ENCODE measurements at places on chromosomes 3 and 15. TPM values are rescaled to one million over a fixed set of nuclear protein-coding genes. Genes with fewer than 3 reads are reported as not detected.
A peak's percentile ranks its signal among the peaks of the same experiment; 100 is the strongest.

CCDC13 gene
- not detected for total RNA-seq

OR5H15 gene
- not detected for total RNA-seq

DNA sequence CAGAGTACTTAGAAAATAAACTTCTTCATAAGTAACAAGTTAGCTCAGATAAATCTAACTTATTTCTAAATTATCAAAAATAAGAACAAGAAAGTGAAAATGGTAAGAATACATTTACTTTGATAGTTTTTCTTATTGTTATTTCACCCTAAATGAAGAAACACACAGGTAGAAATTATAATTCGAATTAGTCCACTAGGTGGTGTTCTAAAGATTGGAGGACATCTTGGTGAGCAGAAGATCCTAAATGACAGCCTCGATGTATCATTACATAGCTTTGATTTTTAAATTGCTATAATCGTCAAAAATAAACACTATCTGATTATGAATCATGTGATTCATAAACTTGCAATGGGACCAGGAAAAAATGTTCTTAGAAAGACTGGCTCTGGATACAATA lies 280.8 kb upstream of the UBE2E2 start:
- no peaks in the 10 kb centered on the region for H3K36me3 ChIP-seq
- no peak overlapping the region for H3K4me3 ChIP-seq
- H3K4me1 ChIP-seq: no peaks in the 10 kb centered on the region
- no peaks in the 10 kb centered on the region for H3K27me3 ChIP-seq
- H3K27ac ChIP-seq: no peak overlapping the region

DNA sequence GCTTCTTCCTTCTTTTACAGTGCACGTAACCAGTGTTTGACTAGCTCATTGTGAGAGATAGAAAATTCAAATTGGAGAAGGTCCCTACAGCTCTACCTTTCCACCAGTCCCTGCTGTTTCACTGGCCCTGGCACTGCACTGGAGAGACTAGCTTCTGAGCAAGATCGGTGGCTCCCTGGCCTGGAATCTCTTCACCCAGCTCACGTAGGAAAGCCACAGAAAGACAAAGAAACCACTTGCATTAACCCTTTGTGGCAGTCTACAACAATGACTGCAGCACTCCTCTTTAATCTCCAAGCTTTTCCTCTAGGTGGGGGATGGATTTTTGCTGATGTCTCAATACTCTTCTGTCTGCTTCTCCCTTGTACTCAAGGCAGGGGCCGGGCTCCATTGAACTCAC lies 155.9 kb downstream of the PEX5L start:
- no peak for DNase-seq
- no peak overlapping the region for H3K4me3 ChIP-seq
- no peak overlapping the region for H3K27ac ChIP-seq
- peaks cover 11% of the 10 kb centered on the region for H3K27me3 ChIP-seq

- H3K27ac ChIP-seq: no peak overlapping the region
- peaks cover 5% of the 10 kb centered on the region for H3K4me1 ChIP-seq
- DNase-seq: no peak
- H3K36me3 ChIP-seq: peaks cover 20% of the 10 kb centered on the region
- H3K4me3 ChIP-seq: no peak overlapping the region
Observed at GRCh38 chr3:11574981-11575669, 68.6 kb downstream of the VGLL4 start.

DNA sequence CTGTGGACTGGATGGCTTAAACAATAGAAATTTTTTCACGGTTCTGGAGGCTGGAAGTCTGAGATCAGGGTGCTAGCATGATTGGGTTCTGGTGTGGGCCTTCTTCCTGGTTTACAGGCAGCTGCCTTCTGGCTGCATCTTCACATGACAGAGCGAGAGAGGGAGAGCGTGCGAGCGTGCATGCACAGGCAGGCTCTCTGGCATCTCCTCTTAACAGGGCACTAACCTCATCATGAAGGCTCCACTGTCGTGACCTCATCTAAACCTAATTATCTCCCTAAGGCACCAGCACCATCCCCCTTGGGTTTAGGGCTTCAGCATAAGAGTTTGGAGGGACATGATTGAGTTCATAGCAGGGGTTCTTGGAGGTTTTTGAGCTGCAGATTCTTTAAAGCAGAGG lies 292.0 kb upstream of the C2CD4B start:
- no peak overlapping the region for H3K27ac ChIP-seq
- no peaks in the 10 kb centered on the region for H3K4me1 ChIP-seq
- no peak for DNase-seq
- H3K36me3 ChIP-seq: no peaks in the 10 kb centered on the region
- H3K27me3 ChIP-seq: no peaks in the 10 kb centered on the region

GRCh38 chr3:129577366-129577765 lies 29.1 kb downstream of the PLXND1 start:
- H3K27ac ChIP-seq: no peak overlapping the region
- no peaks in the 10 kb centered on the region for H3K27me3 ChIP-seq
- H3K36me3 ChIP-seq: no peaks in the 10 kb centered on the region
- DNase-seq: no peak
- H3K4me1 ChIP-seq: no peaks in the 10 kb centered on the region

DNA sequence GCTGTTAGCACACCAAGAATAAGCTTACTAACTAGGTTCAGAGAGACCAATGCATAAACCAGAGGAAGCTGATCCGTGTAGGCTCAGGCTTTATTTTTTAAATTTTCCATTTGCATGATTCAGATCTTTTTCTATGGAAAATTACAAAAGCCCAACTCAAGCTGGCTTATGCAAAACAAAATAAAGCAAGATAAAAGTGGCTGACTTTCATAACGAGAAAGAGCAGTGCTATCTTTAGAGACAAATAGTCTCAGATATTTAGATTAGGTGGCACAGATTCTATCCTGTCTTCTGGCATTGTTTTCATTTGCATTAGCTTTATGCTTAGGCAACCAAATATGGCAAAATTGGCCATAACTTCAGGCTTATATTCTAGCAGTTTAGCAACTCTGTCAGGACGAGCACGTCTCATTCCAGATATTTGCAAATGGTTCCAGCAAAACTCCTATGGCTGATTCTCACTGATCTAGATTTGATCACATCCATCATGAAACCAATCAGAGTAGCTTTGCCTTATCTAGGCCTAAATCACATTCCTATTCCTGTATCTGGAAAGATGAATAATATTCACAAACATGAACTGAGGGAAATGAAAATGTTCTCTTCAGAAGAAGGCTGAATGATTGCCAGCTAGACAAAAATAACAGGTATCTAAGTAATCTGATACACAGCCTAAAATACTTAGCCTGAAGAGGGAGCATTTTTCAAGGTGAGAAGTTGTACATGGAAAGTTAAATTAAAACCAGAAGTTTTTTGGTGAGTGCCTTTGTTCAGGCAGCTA lies 216.4 kb upstream of the DPPA4 start:
- H3K4me1 ChIP-seq: no peaks in the 10 kb centered on the region
- no peak for DNase-seq
- no peaks in the 10 kb centered on the region for H3K36me3 ChIP-seq
- peaks cover 2% of the 10 kb centered on the region for H3K27me3 ChIP-seq
- no peak overlapping the region for H3K27ac ChIP-seq

GRCh38 chr15:40562691-40563090 lies 2.2 kb downstream of the CCDC32 start:
- H3K27ac ChIP-seq: no peak overlapping the region
- H3K27me3 ChIP-seq: no peaks in the 10 kb centered on the region
- peaks cover 26% of the 10 kb centered on the region for H3K4me1 ChIP-seq
- no peak overlapping the region for H3K4me3 ChIP-seq

GRCh38 chr15:71187078-71187477 lies 71.8 kb downstream of the THSD4 start:
- H3K36me3 ChIP-seq: no peaks in the 10 kb centered on the region
- no peak overlapping the region for H3K27ac ChIP-seq
- H3K4me1 ChIP-seq: no peaks in the 10 kb centered on the region
- H3K4me3 ChIP-seq: no peak overlapping the region
- no peaks in the 10 kb centered on the region for H3K27me3 ChIP-seq

- peaks cover 35% of the 10 kb centered on the region for H3K36me3 ChIP-seq
- H3K27me3 ChIP-seq: peaks cover 4% of the 10 kb centered on the region
- no peak overlapping the region for H3K27ac ChIP-seq
- peaks cover 17% of the 10 kb centered on the region for H3K4me1 ChIP-seq
- peak overlapping the region; percentile 97 for H3K4me3 ChIP-seq
Observed at GRCh38 chr3:149751551-149751950, 738 bp downstream of the COMMD2 start.

- no peaks in the 10 kb centered on the region for H3K4me1 ChIP-seq
- H3K27me3 ChIP-seq: no peaks in the 10 kb centered on the region
- H3K36me3 ChIP-seq: no peaks in the 10 kb centered on the region
- DNase-seq: no peak
- H3K4me3 ChIP-seq: no peak overlapping the region
- H3K27ac ChIP-seq: no peak overlapping the region
Observed at GRCh38 chr15:45855907-45856579, 221.2 kb downstream of the SQOR start.

GRCh38 chr3:31968369-31968926 lies 12.6 kb downstream of the OSBPL10 start:
- H3K4me3 ChIP-seq: no peak overlapping the region
- H3K36me3 ChIP-seq: no peaks in the 10 kb centered on the region
- peaks cover 5% of the 10 kb centered on the region for H3K27me3 ChIP-seq
- no peak overlapping the region for H3K27ac ChIP-seq
- H3K4me1 ChIP-seq: peaks cover 5% of the 10 kb centered on the region
- no peak for DNase-seq

DNA sequence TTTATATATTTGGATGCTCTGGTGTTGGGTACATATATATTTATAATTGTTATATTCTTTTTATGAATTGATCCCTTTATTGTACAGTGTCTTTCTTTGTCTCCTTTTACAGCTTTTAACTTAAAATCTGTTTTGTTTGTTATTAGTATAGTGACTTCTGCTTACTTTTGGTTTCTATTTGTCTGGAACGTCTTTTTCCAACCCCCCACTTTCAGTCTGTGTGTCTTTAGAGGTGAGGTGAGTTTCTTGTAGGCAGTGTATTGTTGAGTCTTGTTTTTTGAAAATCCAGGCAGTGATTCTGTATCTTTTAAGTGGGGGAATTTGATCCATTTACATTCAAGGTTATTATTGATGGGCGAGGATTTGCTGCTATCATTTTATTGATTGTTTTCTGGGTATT lies 62.0 kb downstream of the AP4E1 start:
- H3K27ac ChIP-seq: no peak overlapping the region
- H3K27me3 ChIP-seq: no peaks in the 10 kb centered on the region
- H3K4me1 ChIP-seq: peaks cover 5% of the 10 kb centered on the region

DNA sequence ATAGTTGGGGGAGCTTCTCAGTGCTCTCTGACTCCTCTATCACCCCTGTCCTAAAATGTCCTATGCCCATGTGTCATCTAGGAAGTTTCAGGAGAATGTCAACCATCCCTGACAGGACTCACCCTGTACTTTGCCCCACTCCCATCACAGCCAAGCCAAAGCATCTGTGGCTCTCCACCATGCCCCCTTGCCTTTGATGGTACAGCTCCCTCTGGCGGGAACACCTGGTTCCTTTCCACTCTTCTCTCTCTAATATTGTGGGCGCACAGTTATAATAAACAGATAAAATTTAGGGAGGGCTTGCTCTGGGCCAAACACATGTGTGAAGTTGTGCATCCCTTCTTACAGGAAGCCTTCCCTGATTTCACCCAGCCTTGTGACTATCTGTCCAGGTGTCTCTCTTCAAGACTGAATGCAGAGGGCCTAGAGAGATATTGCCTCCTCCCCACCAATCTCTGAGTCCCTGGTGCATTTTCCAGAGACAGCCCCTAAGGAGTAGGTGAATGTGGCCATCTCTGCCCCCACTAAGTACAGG lies 62.8 kb downstream of the ISG20 start:
- no peak for DNase-seq
- H3K4me3 ChIP-seq: no peak overlapping the region
- H3K27me3 ChIP-seq: peaks cover 35% of the 10 kb centered on the region
- H3K4me1 ChIP-seq: no peaks in the 10 kb centered on the region

Data from activated T-helper 2 cell treated with anti-CD3 and anti-CD28 coated beads, Interferon-gamma antibody, Interleukin-2, Interleukin-4, amounts not matched to agents 10 μg/mL and 5 μg/mL and 100 μg/mL, durations not matched to agents 14 hours and 24 hours and 36 hours (primary cell).